Kidney epithelial cell (primary cell): ENCODE measurements at places on chromosomes 2 and 18.

- DNase-seq = no peak
These were observed 3.7 kb downstream of the FAM171B start for GRCh38 chr2:186697536-186697935.

DNA sequence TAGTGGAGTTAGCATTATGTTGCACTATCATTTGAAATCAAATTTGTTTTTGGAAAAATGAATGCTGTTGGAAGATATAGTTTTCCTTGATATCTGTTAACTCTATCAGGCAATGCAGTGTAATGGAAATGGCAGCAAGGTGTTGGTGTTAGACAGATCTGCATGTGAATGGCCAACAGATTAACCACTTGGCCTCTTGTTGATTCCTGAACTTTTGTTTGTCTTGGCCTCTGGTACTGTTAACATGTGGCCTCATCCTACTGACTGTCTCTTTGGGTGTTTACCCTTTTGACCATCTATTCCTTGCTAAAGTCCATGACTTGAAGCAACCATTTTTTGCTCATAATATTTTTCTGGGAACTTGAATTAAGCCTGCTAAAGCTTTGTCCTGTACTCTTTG lies 110.2 kb upstream of the CDH2 start:
- DNase-seq = no peak

DNA sequence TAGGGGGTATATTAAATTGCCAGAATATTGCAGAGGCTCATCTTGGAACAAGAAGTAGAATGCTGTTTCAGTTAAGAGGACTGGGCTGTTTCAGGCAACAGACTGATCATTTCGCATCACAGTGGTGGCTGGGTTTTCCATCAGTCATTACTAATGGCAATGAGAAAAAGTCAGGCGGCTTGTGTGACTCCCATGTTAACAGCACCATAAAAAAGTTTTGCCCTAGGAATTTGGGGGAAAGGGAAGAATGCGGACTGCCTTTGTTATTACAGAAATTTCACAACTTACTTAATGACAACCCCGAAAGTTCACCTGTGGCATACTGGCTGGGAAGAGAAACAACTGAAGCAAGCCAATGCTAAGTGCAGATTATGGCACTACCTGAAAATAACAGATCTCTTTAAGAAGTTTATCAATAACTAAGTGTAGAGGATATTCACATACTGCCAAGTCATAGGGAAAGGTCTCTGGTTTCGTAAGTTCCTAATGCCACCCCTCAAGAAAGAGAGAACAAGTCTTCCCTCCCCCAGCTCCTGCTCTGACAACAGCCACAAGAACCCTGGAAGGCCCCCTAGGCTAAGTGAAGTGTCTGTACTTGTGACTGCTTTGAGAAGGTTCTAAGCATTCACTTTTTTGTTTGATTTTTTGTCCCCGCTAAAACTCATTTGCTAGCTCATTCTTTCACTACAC lies 40.5 kb upstream of the AP1S3 start:
- no peak for DNase-seq

- DNase-seq = no peak
These were observed 246.1 kb downstream of the NDUFA10 start for GRCh38 chr2:239778861-239779558.

- no peak for DNase-seq
These were observed 40.1 kb upstream of the TAF1B start for GRCh38 chr2:9803023-9803805.

GRCh38 chr2:46036929-46037328 lies 260.3 kb upstream of the EPAS1 start:
- DNase-seq = no peak
